Activated CD8-positive, alpha-beta T cell treated with anti-CD3 and anti-CD28 coated beads, Interleukin-2, amount 10 ng/mL, durations not matched to agents 7 days and 5 days (primary cell): ENCODE measurements at places on chromosomes 11 and 22. TPM values are rescaled to one million over a fixed set of nuclear protein-coding genes. Genes with fewer than 3 reads are reported as not detected.

- DNase-seq = no peak
- no peak overlapping the region for H3K27ac ChIP-seq
- peaks cover 2% of the 10 kb centered on the region for H3K4me1 ChIP-seq
- no peaks in the 10 kb centered on the region for H3K27me3 ChIP-seq
- no peak overlapping the region for H3K4me3 ChIP-seq
Observed at GRCh38 chr22:39055658-39056057, 15.0 kb downstream of the APOBEC3F start.

- peaks cover 7% of the 10 kb centered on the region for H3K36me3 ChIP-seq
- no peak overlapping the region for H3K4me3 ChIP-seq
- DNase-seq = no peak
- H3K4me1 ChIP-seq = peaks cover 6% of the 10 kb centered on the region
- peaks cover 2% of the 10 kb centered on the region for H3K27me3 ChIP-seq
- H3K27ac ChIP-seq = no peak overlapping the region
Observed at GRCh38 chr11:73942010-73942409, 8.8 kb upstream of the DNAJB13 start.

DNA sequence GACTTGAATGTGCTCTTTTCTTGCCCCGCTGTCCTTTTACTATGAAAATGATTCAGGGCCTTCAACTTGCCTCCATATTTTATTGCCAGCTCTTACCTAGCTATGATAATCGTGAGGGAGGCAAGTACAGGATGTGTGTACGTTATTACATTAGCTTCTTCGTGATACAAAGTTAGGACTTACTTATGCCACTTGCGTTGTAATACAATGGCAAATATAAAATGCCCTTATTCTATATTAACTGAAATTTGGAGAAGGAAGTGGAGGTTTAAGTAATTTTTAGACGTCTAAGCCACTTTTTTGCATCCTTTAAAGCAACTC, 10.8 kb upstream of the CCT8L2 start:
- peak overlapping the region; percentile 41 for H3K4me3 ChIP-seq
- H3K27me3 ChIP-seq = peaks cover 30% of the 10 kb centered on the region
- no peak for DNase-seq
- H3K27ac ChIP-seq = no peak overlapping the region

GRCh38 chr22:20392983-20393704, 807 bp upstream of the ZNF74 start:
- H3K36me3 ChIP-seq = peaks cover 4% of the 10 kb centered on the region
- H3K27me3 ChIP-seq = peaks cover 3% of the 10 kb centered on the region
- no peak for DNase-seq
- peaks cover 18% of the 10 kb centered on the region for H3K4me1 ChIP-seq

DNA sequence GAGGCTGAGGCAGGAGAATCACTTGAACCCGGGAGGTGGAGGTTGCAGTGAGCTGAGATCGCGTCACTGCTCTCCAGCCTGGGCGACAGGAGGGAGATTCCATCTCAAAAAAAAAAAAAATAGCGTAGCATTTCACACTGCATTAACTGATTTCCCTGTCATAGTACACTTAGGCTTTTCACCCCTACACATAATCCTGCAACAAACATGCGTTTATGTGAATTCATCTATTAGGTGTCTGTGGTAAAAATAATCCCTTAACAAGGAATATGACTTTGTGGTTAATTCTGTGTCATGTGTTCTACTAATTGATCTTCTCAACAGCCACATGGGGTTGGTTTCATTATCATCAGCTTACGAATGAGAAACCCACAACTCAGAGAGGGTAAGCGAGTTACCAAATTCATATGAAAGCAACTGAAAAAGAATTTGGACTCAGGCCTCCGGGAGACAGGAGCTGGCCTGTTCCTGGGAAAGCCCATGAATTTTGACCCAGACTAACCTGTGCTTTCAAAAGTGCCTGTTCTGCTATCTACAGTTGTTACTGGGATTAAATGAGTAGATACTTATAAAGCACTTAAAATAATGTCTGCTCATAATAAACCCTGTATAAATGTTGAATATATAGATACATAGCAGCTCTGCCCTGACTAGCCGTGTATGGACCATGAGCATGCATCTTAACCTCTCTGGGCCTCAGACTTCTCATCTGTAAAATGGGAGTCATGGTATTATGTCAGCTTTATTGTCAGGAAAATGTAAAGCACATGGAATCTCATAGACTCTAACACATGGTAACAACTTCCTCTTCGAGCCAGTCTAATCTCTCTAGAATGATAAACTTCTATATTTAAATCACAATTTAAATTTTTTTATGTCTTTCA, 36.6 kb downstream of the KCNJ1 start:
- H3K36me3 ChIP-seq = no peaks in the 10 kb centered on the region
- peak overlapping the region; percentile 58 for H3K4me3 ChIP-seq
- no peak for DNase-seq
- H3K27ac ChIP-seq = peak overlapping the region; percentile 84

DNA sequence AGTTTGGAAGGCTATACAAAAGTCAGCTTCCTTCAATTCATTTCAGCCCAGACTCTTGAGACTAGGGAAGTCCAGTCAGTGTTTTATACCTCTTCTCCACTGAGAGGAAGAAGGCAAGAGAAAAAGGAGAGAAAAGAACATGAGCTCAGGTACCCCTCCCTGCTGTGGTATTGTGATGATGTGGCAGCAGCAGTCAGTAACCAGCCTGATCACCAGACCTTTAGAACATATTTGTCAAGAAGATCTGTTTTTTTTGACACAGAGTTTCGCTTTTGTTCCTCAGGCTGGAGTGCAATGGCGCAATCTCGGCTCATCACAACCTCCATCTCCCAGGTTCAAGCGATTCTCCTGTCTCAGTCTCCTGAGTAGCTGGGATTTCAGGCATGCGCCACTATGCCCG, 21.2 kb upstream of the RPS13 start:
- no peak overlapping the region for H3K27ac ChIP-seq
- no peaks in the 10 kb centered on the region for H3K4me1 ChIP-seq
- H3K27me3 ChIP-seq = no peaks in the 10 kb centered on the region
- no peak overlapping the region for H3K4me3 ChIP-seq
- DNase-seq = no peak

DNA sequence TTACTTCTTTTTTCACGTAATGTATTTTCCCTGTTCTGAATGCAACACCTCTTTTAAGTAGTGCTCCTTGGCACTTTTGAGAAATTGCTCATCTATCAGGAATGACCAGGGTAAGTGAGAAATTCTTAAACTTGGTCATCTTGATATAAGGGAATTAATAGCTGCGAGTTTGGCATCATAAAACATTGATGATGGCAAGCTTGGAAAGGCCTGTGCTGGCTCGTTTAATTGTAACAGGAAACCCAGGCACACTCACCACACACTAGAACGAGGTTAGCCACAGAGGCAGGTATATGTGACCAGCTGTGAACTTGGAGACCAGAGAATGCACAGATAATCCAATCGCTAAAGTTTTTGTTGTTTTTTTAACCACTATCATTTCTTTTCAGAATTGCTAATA, 24.3 kb downstream of the FAM118A start:
- H3K36me3 ChIP-seq = peaks cover 58% of the 10 kb centered on the region
- peaks cover 29% of the 10 kb centered on the region for H3K4me1 ChIP-seq
- peak overlapping the region; percentile 24 for H3K4me3 ChIP-seq
- peak overlapping the region; percentile 65 for H3K27ac ChIP-seq

Gene ACR
- total RNA-seq = not detected

- no peak for DNase-seq
- H3K36me3 ChIP-seq = no peaks in the 10 kb centered on the region
Observed at GRCh38 chr11:109680127-109680526, 258.1 kb downstream of the C11orf87 start.

Gene HMOX1
- total RNA-seq = 0.68 TPM

- no peak for DNase-seq
- no peaks in the 10 kb centered on the region for H3K27me3 ChIP-seq
- H3K4me3 ChIP-seq = no peak overlapping the region
- H3K27ac ChIP-seq = no peak overlapping the region
- no peaks in the 10 kb centered on the region for H3K4me1 ChIP-seq
- no peaks in the 10 kb centered on the region for H3K36me3 ChIP-seq
Observed at GRCh38 chr11:100769165-100769564, 82.1 kb downstream of the ARHGAP42 start.

Gene TMEM191C
- total RNA-seq = 2.4 TPM

DNA sequence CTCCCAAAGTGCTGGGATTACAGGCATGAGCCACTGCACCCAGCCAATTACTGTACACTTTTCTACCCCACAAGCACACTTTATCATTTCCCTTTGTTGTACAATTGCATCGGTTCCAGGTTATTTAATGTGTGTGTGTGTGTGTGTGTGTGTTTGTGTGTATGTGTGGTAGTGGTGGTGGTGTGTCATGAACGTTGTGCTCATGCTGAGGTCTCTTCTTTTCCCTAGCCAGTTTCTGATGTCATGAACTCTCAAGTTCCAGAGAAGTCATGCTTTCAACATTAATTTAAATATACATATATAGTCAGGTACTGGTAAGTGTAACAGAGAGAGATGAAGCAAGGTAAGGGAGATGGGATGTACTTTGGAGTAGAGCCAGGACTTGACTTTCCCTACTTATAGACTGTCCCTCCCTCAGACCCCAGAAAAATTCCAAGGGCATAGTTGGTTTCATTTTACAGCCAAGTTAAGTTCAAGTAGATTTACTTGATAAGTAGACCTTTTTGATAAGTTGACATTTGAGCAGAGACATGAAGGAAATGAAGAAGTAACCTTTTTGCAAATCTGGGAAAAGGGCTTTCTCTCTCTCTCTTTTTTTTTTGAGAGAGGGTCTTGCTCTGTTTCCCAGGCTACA, 42.7 kb downstream of the WEE1 start:
- H3K27me3 ChIP-seq = peaks cover 4% of the 10 kb centered on the region
- no peak overlapping the region for H3K27ac ChIP-seq
- H3K36me3 ChIP-seq = no peaks in the 10 kb centered on the region
- no peak overlapping the region for H3K4me3 ChIP-seq
- no peak for DNase-seq

DNA sequence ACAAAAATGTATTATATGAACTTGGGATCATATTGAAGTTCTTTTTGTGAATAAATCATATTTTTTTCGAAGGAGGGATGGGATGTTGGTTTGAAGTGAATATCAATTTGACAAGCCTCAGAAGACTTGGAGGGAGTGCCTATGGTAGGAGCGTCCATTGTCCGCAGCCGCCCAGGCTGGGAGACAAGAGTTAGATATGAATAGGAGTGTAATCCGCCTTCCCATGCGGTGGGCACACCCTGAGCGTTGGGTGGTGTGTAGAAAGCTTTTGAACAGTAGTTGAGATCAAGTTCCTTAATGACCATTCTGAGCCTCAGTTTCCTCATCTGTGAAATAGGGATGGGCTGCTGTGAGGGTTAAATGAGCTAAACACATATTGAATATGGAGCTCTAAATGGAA, 7.0 kb downstream of the CD82 start:
- H3K4me3 ChIP-seq = no peak overlapping the region
- peaks cover 36% of the 10 kb centered on the region for H3K36me3 ChIP-seq
- H3K27ac ChIP-seq = peak overlapping the region; percentile 94
- H3K27me3 ChIP-seq = no peaks in the 10 kb centered on the region
- H3K4me1 ChIP-seq = peaks cover 99% of the 10 kb centered on the region

DNA sequence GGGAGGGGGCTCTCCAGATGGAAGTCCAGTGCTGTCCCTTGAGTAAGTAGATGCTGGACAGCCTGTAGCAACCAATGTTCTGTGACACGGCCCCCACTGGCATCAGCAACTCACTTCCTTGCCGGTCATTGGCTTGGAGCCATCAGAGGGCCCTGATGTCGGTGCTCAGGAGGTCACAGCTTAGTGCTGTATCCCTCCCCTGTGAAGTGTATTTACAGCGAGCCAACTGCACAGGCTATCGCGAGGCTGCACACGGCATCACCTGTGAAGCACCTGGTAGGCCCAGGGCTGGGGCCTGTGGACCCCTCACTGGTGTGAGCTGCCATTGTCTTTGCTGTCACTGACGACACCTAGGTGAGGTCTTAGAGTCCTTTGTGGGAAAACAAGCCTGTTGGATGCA, 13.4 kb upstream of the ACR start:
- H3K4me1 ChIP-seq = no peaks in the 10 kb centered on the region
- no peak overlapping the region for H3K27ac ChIP-seq
- no peaks in the 10 kb centered on the region for H3K36me3 ChIP-seq
- DNase-seq = no peak

Gene THY1
- not detected for total RNA-seq

DNA sequence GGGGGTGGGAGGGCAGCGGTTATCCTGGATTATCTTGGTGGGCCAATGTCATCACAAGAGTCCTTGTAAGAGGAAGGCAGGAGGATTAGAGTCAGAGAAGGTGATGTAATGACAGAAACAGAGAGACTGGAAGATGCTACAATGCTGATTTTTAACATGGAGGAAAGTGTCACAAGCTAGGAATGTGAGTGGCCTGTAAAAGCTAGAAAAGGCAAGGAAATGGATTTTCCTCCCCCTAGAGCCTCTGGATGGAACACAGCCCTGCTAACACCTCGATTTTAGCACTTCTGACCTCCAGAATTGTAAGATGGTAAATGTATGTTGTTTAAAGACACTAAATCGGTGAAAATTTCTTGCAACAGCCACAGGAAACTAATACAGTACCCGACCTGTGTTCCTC, 109.3 kb downstream of the MN1 start:
- no peaks in the 10 kb centered on the region for H3K36me3 ChIP-seq
- H3K4me3 ChIP-seq = no peak overlapping the region
- no peak overlapping the region for H3K27ac ChIP-seq
- H3K27me3 ChIP-seq = no peaks in the 10 kb centered on the region

DNA sequence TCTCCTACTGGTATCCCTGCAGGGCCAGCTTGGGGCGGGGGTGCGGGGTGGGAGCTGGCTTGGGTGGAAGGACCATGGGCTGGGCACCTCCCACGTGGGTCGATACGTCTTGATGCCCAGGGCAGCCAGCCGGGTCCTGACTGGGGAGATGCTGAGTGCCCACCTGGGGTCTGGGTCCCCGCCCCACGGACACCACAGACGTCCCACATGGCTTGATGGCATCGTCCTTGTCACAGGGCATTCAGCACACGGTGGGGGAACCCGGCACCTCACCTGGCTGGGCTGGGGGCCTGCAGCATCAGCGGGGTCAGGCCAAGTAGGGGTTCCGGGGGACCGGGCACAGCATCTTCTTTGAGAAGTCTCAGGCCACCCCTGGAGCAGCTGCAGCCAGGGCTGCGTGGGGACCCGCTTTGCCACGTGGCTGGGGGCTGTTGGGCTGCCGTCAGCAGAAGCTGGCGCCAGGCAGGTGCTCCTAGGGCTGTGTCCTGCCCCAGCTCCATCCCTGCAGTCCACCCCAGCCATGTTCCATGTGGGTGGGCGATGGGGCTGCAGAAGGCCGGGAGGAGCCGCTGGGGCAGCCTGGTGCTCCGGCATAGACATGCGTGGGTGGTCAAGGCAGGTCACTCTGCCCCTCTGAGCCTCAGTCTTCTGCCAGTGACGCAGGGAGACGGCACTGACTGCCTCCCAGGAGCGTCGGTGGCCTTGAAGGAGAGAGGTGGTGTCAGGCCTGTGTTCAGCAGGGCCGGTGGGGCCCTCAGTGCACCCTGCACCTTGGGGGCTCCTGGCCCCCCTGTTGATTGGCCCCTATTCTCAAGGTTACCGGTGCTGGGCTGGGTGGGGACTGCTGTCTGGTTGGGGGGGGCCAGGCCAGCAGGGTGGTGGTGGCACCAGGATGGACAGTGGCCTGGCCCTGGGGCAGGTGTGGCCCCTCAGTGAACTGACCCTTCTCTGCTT, 8.4 kb downstream of the SELENOO start:
- peak overlapping the region; percentile 53 for H3K27ac ChIP-seq
- no peak for DNase-seq
- no peaks in the 10 kb centered on the region for H3K27me3 ChIP-seq
- H3K4me3 ChIP-seq = no peak overlapping the region
